ENCODE measurements at places on chromosomes 4 and X.

DNA sequence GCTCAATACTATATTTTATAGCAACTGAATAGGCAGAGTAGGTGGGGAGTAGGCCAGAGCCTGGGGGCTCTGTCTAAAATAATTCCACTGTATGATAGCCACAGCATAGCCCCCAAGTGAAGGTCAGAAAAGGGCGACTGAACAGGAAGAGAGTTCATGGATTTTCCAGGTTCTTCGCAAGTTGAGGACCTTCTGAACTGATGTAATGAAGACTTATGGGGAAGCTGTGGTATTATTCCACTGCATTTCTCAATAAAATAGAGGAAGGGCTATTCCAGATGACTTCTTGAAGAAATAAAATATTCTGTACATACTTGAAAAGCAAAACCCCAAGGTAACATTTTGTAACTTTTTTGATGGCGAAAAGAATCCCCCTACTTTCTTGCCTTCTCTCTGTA lies 231.4 kb upstream of the GPC4 start:
- peak overlapping the region; percentile 38 for H3K27ac ChIP-seq
- no peak for DNase-seq
- no peaks in the 10 kb centered on the region for H3K36me3 ChIP-seq
- H3K4me3 ChIP-seq: no peak overlapping the region
- H3K4me1 ChIP-seq: no peaks in the 10 kb centered on the region
- H3K27me3 ChIP-seq: no peaks in the 10 kb centered on the region

DNA sequence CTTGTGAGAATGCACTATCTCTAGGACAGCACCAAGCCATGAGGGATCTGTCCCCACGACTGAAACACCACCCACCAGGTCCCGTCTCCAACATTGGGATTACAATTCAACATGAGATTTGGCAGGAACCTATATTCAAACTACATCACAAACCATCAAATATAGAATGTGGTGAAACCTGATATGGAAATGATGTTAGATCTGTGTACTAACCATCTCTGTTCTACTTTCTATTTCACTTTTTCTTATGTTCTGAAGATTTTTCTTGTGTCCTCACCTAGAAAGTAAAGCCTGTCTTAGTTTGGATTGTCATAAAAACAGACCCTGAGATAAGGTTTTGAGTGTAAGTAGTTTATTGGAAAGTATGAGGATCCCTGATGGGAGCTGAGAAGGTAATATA lies 37.8 kb upstream of the TACR3 start:
- no peaks in the 10 kb centered on the region for H3K36me3 ChIP-seq
- no peaks in the 10 kb centered on the region for H3K4me1 ChIP-seq
- H3K27me3 ChIP-seq: no peaks in the 10 kb centered on the region
- H3K27ac ChIP-seq: no peak overlapping the region

DNA sequence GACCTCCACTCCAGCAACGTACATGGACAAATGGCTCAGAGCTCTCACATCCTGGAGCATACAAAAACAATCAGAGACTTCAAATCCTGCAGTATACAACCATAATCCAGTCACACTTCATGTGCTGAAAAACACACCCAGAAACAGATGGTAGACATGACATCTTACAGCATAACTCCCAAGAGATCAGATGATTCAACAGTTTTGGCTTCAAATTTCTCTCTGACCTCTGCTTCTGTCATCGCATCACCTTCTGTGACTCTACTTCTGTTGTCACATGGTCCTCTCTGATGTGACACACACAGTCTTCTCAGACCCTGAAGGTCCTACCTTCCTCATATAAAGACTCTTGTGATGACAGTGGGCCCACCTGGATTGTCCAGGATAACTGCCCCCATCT lies 18.5 kb downstream of the SUV39H1 start:
- no peaks in the 10 kb centered on the region for H3K36me3 ChIP-seq
- H3K27ac ChIP-seq: no peak overlapping the region
- DNase-seq: no peak
- no peaks in the 10 kb centered on the region for H3K27me3 ChIP-seq
- peaks cover 14% of the 10 kb centered on the region for H3K4me1 ChIP-seq

DNA sequence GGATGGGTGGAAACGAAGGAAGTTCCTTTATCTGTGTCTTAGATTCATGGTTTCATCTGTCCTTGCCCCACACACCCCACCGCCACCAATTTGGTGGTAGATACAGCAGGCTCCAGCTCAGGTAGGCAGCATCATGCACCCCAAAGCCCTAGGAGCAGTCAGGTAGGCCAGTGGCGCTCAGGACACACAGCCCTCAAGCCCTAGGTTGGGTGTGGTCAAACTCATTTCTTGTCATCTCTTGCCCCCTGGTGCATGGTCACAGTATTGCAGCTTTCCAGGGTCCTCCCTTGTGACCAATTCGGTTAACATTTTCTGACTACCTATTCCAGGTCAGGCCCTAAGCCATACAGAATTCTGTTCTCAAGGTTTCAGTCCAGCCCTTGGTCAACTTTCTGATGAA lies 14.5 kb upstream of the PRRG3 start:
- no peak overlapping the region for H3K4me3 ChIP-seq
- no peaks in the 10 kb centered on the region for H3K27me3 ChIP-seq
- H3K27ac ChIP-seq: no peak overlapping the region
- H3K36me3 ChIP-seq: no peaks in the 10 kb centered on the region

DNA sequence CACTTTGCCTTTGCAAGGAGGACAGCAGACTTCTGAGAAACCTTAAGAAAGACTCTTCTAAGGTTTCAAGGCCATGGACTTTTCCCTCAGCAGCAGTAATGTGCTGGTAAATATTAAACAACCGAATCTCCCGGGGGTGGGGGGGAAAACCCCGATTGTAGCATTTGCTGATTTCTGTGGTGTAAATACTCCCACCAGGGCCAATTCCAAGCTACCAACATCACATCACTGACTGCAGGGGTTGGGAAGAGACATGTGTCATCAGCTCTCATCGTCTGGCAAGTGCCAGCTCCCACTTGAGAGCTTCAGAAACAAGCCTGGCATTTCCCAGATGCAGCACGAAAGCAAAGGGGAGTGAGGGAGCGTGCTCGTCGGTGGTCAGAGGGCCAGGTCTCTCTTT lies 101.2 kb downstream of the BCOR start:
- H3K27ac ChIP-seq: no peak overlapping the region
- no peak overlapping the region for H3K4me3 ChIP-seq
- no peaks in the 10 kb centered on the region for H3K4me1 ChIP-seq
- no peaks in the 10 kb centered on the region for H3K27me3 ChIP-seq
- no peaks in the 10 kb centered on the region for H3K36me3 ChIP-seq

- no peak overlapping the region for H3K4me3 ChIP-seq
- no peak overlapping the region for H3K27ac ChIP-seq
- DNase-seq: no peak
- H3K27me3 ChIP-seq: no peaks in the 10 kb centered on the region
- H3K36me3 ChIP-seq: no peaks in the 10 kb centered on the region
These were observed 148.8 kb downstream of the POLA1 start for GRCh38 chrX:24842486-24842885.

Data from left ventricle myocardium inferior (tissue), 1 donor.